ENCODE measurements at places on chromosomes 5 and 9.

GRCh38 chr9:129013674-129014073, 14.5 kb downstream of the SH3GLB2 start:
- no peak for DNase-seq

DNA sequence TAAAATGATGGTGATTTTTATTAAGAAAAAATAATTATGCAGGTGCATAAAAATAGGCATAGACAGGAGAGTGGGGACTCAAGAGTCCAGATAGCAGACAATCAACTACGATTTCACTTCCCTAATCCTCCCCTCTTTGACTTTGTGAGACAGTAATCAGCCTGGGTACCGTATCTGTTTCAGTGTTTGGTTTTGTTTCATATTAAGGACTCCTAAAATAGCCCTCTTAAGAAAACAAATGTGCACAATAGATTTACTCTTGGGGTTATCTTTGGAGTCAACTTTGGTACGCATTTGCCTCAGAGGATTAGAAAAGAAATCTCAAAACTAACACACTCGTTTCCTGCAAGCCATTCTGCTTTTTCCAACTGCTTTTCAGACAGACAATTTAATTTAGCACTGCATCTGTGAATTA, 96.3 kb downstream of the ZNF608 start:
- no peak for DNase-seq

GRCh38 chr5:65481635-65482295, at the start of gene ADAMTS6:
ADAMTS6 (minus strand) TSS chr5:65481920; CDS start chr5:65473673, 8,247 bp downstream.
- peak; percentile 86 for DNase-seq

- peak; percentile 1 for DNase-seq
These were observed 57.6 kb downstream of the AHRR start for GRCh38 chr5:378976-379742.

GRCh38 chr9:7968687-7969086, 169.1 kb upstream of the DMAC1 start:
- DNase-seq: no peak

DNA sequence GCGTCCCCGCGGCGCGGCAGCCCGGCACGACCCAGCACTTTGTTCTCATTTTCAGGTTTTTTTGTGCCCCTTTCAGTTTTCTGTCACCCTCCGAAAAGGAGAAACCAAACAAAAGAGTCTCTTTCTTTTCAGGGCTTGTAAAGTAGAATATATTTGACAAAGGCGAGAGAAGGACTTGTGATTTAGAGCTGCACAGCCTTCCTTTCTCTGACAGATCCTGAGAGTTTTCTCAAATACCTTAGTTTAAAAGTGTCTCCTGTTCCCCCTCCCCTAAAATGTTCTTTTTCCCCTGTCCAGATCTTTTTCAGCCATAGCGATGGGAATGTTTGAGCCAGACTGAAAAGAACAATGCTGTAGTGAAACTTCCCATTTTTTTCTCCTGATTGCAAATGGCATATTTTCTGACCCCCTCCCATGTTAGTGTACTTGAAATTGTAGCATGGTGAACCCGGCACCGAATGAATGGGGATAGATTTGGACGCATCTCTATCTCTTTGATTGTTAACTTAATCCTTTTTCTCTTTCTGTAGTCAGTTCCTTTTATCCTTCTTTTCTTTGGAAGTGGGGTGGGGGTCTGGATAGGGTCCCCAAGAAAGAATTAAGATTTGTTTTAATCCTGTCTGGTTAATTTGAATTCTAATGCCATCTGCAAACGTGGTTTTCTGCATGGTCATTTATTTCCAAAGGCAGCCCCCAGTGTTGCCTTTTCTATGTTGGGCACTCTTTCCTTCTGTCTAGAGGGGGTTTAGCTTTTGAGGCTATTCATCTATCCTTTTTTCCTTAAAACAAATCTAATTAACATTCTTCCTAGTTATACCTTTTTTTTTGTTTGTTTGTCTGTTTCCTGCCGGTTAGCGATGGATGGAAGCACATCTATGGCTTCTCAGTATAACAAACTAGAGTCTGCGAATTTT, 2.2 kb downstream of the ZSWIM6 start:
- DNase-seq: no peak

GRCh38 chr5:128668921-128669320, 130.9 kb upstream of the FBN2 start:
- DNase-seq: no peak

DNA sequence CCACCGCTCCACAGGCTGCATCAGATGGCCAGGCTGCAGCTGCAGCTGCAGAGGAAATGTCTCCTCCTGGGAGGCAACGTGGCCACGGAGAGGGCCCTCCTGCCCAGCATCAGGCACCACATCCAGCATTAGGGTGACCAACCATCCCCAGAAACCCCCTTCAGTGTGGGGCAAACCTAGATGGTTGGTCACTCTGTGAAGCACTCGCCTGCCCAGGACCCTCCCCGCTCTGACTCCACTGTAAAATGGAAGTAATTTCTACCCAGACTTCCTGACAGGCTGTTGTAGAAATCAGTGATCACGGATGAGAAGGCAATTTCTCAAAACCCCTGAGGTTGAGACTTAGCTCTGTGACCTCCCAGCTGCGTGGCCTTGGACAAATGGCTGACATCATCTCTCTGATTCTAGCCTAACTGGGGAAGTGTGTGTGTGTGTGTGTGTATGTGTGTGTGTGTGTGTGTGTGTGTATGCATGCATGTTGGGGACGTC, 31.6 kb downstream of the B4GALT1 start:
- DNase-seq: no peak

- DNase-seq: no peak
These were observed 306 bp downstream of the TRUB2 start for GRCh38 chr9:128321879-128322403.

GRCh38 chr9:129038109-129038852, 1.9 kb downstream of the MIGA2 start:
- DNase-seq: no peak

DNA sequence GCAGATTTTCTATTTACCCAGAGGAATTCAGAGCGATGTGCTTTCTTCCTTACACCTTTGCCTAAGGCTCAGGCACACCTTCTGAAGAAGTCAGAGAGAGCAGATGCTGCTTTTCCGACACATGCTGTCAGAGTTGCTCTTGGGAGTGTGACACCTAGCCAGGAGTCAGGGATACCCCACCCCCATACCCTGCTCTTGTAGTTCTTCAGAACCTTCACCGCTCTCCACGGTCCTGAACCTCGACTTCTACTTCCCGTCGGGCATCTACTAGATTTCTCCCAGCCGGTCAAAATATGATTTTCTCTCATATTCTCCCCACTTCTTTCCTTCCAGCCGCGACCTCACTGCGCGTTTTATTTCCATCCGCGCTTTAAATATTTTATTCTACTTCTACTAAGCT, 1.7 kb downstream of the GRIN3A start:
- DNase-seq: no peak

All from mucosa of descending colon (tissue), 3 donors.